B cell (primary cell): ENCODE measurements at places on chromosomes 12 and 14.

DNA sequence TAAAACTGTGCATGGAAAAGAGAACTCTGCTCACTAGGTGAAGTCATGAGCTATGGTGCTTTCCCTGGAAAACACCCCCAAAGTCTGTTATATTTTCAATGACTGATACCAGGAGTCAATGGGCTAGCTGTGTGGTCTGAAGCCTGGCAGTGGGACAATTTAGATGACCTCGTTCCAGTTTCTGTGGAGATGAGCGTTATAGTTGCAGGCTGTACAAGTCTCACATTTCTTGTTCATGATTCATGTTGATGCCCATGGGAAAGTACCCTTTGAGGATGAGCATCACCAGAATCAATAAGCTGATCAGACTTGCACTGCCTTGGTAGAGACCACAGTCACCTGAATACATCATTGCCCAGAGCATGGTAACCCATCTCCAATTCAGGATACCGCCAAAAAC is 70.7 kb downstream of the NOVA1 start:
- DNase-seq = no peak

DNA sequence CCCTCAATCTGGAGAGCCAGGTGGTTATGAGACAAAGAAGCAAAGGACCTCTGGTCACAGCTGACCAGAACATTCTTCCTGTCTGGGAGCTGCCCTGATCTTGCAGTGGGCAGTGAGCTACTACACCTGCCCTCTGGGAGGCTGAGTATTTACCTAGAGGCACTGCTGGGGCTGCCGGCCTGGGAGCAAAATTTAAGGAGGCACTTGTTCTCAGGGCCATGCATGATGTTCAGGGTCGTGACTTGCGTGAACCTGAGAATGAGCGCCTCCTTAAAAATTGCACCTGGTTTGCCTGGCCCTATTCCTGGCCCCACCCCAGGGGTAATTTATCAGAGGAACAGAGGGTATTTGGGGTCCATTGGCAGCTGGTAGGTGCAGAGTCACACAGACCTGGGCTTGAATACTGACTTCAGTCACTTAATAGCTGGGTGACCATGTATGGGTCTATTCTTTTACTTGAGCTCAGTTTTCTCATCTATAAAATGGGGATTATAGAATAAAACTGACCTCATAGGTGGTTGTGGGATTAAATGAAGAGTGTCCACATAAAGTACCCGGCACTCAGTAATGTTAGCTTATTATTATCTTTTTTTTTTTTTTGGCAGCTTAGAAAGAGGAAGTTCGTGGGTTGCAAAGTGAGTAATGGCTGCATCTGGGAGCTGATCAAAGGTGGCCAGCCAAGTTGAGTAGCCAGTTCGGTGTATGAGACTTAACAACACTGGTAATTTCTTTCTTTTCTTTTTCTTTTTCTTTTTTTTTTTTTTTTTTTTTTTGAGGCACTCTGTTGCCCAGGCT is 107.4 kb upstream of the MED13L start:
- DNase-seq = peak; percentile 55

DNA sequence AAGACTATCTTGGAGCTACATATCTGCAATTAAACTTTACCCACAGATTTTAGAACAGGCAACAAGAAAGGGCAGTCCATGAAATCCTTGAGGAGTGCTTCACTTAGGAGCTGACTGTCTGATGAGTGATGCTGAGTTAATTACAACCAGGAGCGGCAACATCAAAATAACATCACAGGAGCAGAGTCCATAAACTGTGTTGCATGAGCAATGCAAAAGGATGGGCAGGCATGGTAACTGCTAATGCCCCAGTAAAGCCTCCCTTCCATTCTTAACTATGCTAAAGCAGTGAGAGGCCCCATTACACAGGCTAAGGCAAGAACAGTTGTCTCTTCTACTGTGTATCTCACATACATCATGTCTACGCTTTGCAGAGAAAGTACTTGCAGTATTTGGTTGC is 156.6 kb downstream of the PAX9 start:
- no peak for DNase-seq

- no peak for DNase-seq
These were observed 917.7 kb downstream of the DIO2 start for GRCh38 chr14:79293482-79294177.

GRCh38 chr14:99891900-99892299 is 98.7 kb downstream of the EML1 start:
- no peak for DNase-seq

GRCh38 chr14:21287168-21287567 is 7.3 kb downstream of the RPGRIP1 start:
- DNase-seq = no peak
